GM19239 (cell line): ENCODE measurements at places on chromosomes 6 and 20.

- no peak for DNase-seq
Observed at GRCh38 chr20:61704661-61705060, 361.0 kb downstream of the TAF4 start.

GRCh38 chr6:128365520-128366160 is 154.8 kb downstream of the PTPRK start:
- no peak for DNase-seq

DNA sequence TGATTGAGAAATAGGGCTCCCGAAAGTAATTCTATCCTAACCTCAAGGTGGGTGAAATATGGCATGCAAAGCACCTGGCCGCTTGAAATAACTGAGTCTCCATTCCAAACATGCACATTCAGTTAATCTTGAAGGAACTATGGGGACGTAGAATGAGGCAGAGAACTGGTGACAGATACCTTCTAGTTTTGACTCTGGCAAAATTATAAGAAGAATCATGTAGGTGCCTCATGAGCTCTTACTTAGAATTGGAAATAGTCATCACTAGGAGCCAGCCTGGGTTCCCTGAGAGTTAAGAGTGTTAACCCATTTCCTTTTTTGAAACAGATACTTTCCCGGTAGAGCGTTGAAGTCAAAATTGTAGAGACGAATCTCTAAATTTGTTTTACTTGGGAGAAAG is 49.3 kb downstream of the RPF2 start:
- DNase-seq, result no peak

GRCh38 chr6:165298402-165298801 is 11.0 kb downstream of the C6orf118 start:
- DNase-seq, result no peak
